ENCODE measurements at places on chromosomes 3 and 15. TPM values are rescaled to one million over a fixed set of nuclear protein-coding genes. Genes with fewer than 3 reads are reported as not detected.

CCR3 gene
- total RNA-seq, result not detected

GOLGA6C gene
- total RNA-seq, result not detected

MYLK gene
- total RNA-seq, result 19.4 TPM

MST1R gene
- total RNA-seq, result 0.52 TPM

TOPAZ1 gene
- total RNA-seq, result not detected

XPC gene
- 39.5 TPM for total RNA-seq

RBMS3 gene
- 33.1 TPM for total RNA-seq

KNL1 gene
- 4.5 TPM for total RNA-seq

AGTR1 gene
- not detected for total RNA-seq

TERC gene
- 47.0 TPM for total RNA-seq

SCAMP5 gene
- 11.8 TPM for total RNA-seq

SH2D7 gene
- not detected for total RNA-seq

CD86 gene
- not detected for total RNA-seq

CCDC39 gene
- not detected for total RNA-seq

ARL8B gene
- 64.0 TPM for total RNA-seq

GRK7 gene
- not detected for total RNA-seq

SAMMSON gene
- not detected for total RNA-seq

CAV3 gene
- not detected for total RNA-seq

ZBTB11 gene
- 21.6 TPM for total RNA-seq

LRTM1 gene
- not detected for total RNA-seq

AHSG gene
- 0.09 TPM for total RNA-seq

ACSBG1 gene
- total RNA-seq, result not detected

FBXL22 gene
- total RNA-seq, result 0.11 TPM

ZNF385D gene
- 0.86 TPM for total RNA-seq

C3orf49 gene
- not detected for total RNA-seq

GOLGA8J gene
- total RNA-seq, result not detected

CFAP161 gene
- 0.43 TPM for total RNA-seq

GOLGA8R gene
- total RNA-seq, result 0.33 TPM

ZPLD1 gene
- not detected for total RNA-seq

TMC3 gene
- not detected for total RNA-seq

SLC7A14 gene
- under 0.01 TPM for total RNA-seq

EPHB1 gene
- 2.1 TPM for total RNA-seq

MOBP gene
- not detected for total RNA-seq

ITPKA gene
- total RNA-seq, result 0.11 TPM

GMPS gene
- 12.9 TPM for total RNA-seq

CHRNA7 gene
- total RNA-seq, result 0.17 TPM

FBXW12 gene
- total RNA-seq, result not detected

CLDN1 gene
- total RNA-seq, result under 0.01 TPM

TTLL13 gene
- total RNA-seq, result not detected

PODXL2 gene
- total RNA-seq, result 3.5 TPM

HIGD2B gene
- total RNA-seq, result 0.11 TPM

SI gene
- not detected for total RNA-seq

CHRNA3 gene
- total RNA-seq, result not detected

CA12 gene
- total RNA-seq, result 0.60 TPM

PBRM1 gene
- 47.9 TPM for total RNA-seq
